CD8-positive, alpha-beta T cell (primary cell): ENCODE measurements at places on chromosomes 7 and 10. TPM values are rescaled to one million over a fixed set of nuclear protein-coding genes. Genes with fewer than 3 reads are reported as not detected.

- no peak for DNase-seq
These were observed 921.1 kb upstream of the GHITM start for GRCh38 chr10:83218205-83218604.

The FAM221A gene
- total RNA-seq, result 2.4 TPM

DNA sequence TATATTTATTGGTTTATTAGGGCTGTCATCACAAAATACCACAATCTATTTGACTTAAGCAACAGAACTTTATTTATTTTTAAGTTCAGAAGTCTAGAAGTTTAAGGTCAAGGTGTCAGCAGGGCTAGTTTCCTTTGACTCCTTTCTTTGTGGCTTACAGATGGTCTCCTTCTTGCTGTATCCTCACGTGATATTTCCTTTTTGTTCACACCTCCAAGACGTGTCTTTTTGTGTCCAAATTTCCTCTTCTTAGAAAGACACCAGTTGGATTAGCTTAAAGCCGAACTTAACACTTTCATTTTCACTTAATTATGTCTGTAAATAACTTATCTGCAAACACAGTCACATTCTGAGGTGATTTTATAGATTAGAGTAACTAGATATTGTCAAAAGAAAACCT is 631.4 kb upstream of the POT1 start:
- DNase-seq, result no peak

The MSMB gene
- not detected for total RNA-seq

GRCh38 chr7:90621747-90622140 is 25.6 kb downstream of the CDK14 start:
- no peak for DNase-seq

- no peak for DNase-seq
These were observed 4.3 kb upstream of the C1GALT1 start for GRCh38 chr7:7178081-7178480.

DNA sequence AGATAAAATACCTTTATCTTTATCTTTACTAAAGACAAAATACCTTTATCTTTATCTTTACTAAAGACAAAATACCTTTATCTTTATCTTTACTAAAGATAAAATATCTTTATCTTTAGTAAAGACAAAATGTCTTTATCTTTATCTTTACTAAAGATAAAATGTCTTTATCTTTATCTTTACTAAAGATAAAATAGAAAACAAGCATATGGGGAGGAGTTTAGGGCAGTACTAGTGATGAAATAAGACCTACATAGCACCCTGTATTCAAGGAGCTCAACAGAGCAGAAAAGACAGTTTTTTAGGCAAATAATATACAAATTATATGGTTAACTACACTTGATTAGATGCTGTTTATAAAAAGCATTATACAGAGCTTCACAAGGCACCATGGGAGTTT is 19.3 kb downstream of the ANKRD22 start:
- DNase-seq, result no peak

DNA sequence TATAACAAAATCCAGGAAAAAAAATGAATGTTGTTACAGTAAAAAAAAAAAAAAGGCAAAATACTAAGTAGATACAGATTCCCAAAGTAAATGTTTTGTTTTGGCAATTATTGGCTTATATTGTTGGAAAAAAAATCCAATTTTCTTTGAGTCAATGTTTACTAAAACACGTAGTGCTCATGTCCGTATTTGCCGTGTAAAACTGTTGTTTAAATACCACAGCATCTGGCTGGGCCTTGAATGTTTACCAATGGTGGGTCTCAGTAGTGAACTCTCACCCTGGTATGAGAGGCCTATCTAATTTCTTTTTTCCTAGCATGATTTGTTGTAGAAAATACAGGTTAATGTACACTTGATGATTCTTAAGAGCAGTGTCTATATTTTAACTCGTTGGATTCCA is 41.4 kb upstream of the SLC26A5 start:
- no peak for DNase-seq

DNA sequence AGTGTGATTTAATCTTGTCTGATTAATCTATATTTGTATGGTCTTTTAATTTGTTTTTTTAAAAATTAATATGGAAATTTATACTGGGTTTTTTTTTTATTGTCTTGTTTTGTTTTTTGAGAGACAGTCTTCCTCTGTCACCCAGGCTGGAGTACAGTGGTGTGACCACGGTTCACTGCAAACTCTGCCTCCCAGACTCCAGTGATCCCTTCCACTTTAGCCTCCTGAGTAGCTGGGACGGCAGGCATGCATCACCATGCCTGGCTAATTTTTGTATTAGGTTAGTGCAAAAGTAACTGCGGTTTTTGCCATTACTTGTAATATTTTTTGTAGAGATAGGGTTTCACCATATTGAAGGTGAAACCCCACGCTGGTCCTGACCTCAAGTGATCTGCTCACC is 73.1 kb downstream of the TET1 start:
- DNase-seq, result no peak

The PRR15 gene
- total RNA-seq, result not detected

- DNase-seq, result no peak
These were observed 4.3 kb downstream of the CAMK1D start for GRCh38 chr10:12353399-12354242.

The CRTAC1 gene
- total RNA-seq, result not detected

- DNase-seq, result no peak
These were observed 7.7 kb upstream of the NT5C3A start for GRCh38 chr7:33070277-33070676.

DNA sequence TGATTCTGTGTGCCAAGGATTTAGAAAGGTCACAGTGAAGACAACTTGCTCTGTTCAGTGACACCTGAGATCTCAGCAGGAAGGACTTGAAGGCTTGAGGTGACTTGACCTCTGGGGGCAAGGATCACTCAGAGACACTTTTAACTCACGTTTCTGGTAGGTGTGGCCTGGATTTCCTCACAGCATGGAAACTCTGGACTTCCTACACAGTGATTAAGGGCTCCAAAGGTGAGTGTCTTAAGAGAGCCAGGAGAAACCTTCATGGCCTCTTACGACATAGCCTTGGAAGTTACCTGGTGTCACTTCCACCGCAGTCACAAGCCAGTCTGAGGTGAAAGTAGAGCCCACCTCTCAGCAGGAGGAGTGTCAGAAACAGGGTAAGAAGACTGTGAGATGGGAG is 38.1 kb upstream of the ADO start:
- no peak for DNase-seq

DNA sequence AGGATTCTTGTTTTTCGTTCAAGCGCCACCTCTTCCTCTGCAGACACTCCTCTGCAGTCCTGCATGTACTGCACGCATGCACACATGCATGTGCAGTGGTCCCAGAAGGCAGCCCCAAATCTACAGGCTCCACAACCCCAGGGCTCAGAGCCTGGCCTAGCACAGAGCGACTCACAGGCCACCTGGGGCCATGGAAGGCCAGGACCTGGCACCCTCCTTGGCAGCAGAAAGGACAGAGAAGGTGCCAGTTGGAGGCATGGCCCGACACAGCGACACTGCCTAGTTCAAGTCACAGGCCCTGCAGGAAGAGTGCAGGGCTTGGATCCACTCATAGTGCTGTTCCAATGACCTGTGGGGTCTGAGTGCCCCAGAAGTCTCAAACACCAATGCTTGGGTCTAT is 48.7 kb upstream of the RET start:
- no peak for DNase-seq

DNA sequence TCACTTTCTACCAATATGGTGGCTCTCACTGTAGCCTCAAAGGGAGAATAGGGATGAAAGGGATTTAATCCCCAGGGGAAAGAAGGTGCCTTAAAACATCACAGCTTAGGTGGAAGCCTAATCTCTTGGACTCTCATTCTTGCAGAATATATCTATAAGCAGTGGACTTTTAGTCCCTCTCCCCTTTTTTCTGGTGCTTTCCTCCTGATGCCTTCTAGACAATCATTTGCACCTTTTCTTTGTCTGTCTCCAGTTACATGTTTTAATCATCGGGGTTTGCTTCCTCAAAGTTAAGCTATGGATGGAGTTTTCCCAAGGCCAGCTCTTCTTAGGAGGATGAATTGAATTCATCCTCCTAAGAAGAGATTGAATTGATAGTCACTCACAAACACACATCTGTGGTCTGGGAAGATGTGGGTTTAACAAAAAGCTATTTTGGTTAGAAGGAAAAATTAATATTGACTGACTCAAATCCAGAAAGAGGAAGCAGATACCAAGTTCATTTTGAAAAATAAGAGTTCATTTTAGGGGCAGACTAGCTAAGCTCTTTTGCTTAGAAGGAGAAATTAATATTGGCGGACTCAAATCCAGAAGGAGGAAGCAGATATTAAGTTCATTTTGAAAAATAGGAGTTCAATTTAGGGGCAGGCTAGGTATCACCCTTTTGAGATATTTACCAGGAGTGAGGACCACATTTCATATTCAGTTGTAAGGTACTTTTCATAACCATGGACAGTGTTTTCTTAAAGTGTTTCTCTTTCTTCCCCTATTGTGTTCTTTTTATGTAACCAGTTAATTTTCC is 35.2 kb upstream of the PLEKHS1 start:
- DNase-seq, result no peak

GRCh38 chr7:117667456-117667855 is 187.6 kb downstream of the CFTR start:
- DNase-seq, result no peak

- no peak for DNase-seq
These were observed 24.3 kb downstream of the TTYH3 start for GRCh38 chr7:2655870-2656614.

The CLCN1 gene
- total RNA-seq, result not detected

The WDFY4 gene
- total RNA-seq, result 1.9 TPM

GRCh38 chr7:4739528-4739992 is 35.9 kb upstream of the AP5Z1 start:
- peak; percentile 54 for DNase-seq

- no peak for DNase-seq
These were observed 16.2 kb downstream of the PFKFB3 start for GRCh38 chr10:6218692-6219493.

GRCh38 chr7:6226194-6226799 is 46.1 kb downstream of the CYTH3 start:
- no peak for DNase-seq

DNA sequence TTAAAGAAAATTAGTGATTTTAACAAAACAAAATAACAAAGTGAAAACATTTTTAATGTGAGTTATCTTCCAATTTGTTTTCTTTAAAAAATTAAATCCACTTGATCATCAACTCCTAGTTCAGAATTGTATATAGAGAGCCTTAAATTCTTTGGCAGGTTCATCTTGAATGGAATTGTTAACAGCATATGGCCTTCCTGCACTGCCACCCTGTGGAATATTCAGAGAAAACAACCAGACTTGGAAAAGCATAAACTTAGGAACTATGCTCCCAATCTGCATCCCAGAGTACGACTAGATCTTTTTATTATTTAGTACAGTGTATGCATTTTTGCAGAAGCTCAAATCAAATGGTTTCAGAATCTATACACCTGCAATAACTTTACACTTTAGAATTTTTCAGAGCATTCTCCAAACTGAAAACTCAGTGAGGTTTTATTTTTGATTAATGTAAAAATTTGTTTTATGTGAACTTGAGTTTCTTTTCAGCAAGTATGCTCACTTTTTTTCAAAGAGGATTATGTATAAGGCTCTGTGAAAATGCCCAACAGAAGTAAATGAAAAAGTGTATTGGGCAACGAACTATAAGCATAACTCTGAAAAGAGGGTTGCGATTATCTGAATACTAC is 44.9 kb upstream of the ANK3 start:
- DNase-seq, result no peak

DNA sequence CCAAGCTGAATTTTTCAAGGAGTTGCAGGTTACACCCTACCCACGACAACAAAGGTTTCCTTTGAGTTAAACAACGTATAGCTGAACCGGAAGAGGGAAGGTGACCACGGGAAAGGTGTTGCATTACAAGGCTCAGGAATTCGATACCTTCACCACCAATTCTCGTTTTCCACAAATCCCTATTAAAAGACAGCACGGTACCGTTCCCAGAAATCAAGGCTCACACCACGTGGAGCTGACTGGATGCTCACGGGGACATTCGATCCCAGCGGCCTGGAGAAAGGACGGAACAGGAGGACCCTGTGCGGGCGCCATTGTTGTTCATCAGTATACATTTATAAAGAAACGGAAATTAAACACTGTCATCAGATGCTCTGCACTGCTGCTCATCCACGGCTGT is 56.4 kb downstream of the CTBP2 start:
- DNase-seq, result no peak

- no peak for DNase-seq
These were observed 65.4 kb downstream of the MRPL32 start for GRCh38 chr7:42997611-42998010.

GRCh38 chr7:83934118-83934734 is 260.4 kb downstream of the SEMA3A start:
- no peak for DNase-seq

GRCh38 chr10:48246501-48246900 is 28.0 kb downstream of the FRMPD2 start:
- DNase-seq, result no peak

DNA sequence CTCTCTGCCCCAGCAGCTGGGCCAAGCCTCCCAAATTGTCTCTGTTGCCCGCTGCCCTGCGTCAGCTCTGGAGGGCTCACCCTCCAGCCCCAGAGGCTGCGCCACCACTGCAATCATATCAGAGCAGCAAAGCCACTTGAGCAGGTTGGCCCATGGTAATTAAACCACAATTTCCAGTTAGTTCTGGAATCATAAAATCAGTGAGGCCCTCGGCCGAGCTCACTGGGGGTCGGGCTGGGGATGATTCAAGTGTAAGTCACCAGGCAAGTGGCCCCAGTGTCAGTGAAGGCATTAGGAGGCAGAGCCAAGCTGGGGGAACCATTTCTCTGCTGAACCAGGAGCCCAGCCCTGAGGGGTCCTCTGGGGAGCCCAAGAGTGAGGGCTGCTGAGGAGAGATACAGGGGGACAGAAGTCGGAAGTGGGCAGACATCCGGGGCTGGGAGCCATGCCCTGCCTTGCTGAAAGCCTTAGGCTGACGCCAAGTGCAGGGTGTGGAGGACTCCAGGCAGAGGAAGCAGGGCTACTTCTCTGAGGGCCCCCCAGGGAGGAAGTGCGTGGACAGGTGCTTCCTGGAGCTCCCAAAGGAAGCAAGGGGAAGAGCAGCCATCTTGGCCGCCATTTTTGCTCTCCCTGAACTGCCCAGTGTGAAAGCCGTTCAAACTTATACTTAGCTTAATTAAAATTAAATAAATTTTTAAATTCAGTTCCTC is 29.5 kb upstream of the SLC29A3 start:
- no peak for DNase-seq

The UTF1 gene
- total RNA-seq, result not detected
